ENCODE measurements at places on chromosomes 2 and 18. TPM values are rescaled to one million over a fixed set of nuclear protein-coding genes. Genes with fewer than 3 reads are reported as not detected.

- DNase-seq: peak; percentile 68
These were observed 101.4 kb upstream of the RAB6C start for GRCh38 chr2:129877795-129878775.

GRCh38 chr18:3852321-3852720 lies 402.3 kb downstream of the TGIF1 start:
- peak; percentile 14 for DNase-seq

MEP1B gene
- total RNA-seq: not detected

- DNase-seq: no peak
These were observed 67.8 kb downstream of the ABCG8 start for GRCh38 chr2:43906448-43907109.

HS6ST1 gene
- 35.8 TPM for total RNA-seq

DNA sequence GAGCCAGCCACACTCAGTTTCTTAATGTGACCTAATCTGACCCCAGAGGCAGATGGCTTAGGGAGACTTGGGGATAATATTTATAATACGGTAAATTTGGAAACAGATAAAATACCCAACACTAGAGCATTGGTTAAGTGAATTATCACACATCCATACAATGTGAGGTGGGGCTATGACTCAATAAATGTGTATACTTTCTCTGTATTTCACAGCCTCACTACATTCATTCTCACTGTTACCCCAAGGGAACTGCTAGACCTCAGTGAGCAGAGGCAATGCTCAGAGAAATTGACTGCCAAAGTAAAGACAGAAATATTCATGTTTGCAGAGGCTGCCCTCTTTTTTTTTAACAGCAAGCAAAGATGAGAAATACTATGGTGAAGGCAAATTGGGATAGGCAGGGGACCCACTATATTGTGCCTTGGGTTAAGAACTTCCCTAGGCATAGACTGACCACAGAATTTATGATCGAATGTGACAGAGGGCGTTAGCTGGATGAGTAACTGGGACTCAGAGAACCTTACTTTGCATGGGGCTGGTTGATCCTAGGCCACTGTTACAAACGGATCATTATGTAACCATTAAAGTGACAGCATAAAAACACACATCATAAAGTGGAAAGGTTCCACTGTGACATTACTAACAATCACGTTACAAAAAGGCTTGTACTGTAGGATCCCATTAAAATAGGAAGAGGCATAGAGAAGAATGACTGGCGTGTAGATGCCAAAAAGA lies 246.0 kb upstream of the LYPD1 start:
- no peak for DNase-seq

GRCh38 chr2:232203166-232203891 lies 175.2 kb upstream of the ALPP start:
- DNase-seq: no peak
